ENCODE measurements at places on chromosomes 13 and 19.
A peak's percentile ranks its signal among the peaks of the same experiment; 100 is the strongest.

DNA sequence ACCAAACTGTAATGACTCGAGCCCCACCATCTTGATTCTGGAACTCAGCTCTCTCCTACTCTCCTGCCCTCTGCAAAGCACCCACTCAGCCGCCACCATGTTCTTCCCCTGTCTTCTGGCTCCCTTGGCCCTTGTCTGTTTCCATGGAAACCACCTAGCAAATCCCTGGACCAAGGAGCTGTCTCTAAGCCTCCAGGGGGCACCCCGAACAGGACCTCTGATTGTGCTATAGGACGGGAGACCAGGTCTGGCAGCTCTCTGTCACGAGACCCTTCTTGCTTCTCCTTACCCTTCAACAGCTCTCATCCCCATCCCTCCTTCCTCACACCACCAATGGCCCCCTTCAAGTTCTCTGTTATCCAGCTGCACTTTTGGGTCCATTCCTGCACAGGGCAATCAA lies 277.7 kb upstream of the ZNF507 start:
- no peak for DNase-seq
- no peak overlapping the region for H3K27ac ChIP-seq
- H3K4me1 ChIP-seq, result no peaks in the 10 kb centered on the region
- no peaks in the 10 kb centered on the region for H3K27me3 ChIP-seq
- H3K36me3 ChIP-seq, result no peaks in the 10 kb centered on the region
- H3K4me3 ChIP-seq, result no peak overlapping the region

GRCh38 chr13:49571299-49572240 lies 13.8 kb downstream of the RCBTB1 start:
- no peak overlapping the region for H3K27ac ChIP-seq
- H3K4me3 ChIP-seq, result no peak overlapping the region
- DNase-seq, result no peak
- H3K4me1 ChIP-seq, result peaks cover 16% of the 10 kb centered on the region
- H3K27me3 ChIP-seq, result no peaks in the 10 kb centered on the region

GRCh38 chr13:26254583-26255111 lies 718 bp downstream of the CDK8 start:
- H3K4me3 ChIP-seq, result peak overlapping the region; percentile 85
- peaks cover 36% of the 10 kb centered on the region for H3K4me1 ChIP-seq
- no peaks in the 10 kb centered on the region for H3K36me3 ChIP-seq

GRCh38 chr13:96119921-96120320 lies 30.0 kb downstream of the HS6ST3 start:
- H3K36me3 ChIP-seq, result no peaks in the 10 kb centered on the region
- no peak overlapping the region for H3K27ac ChIP-seq
- no peak for DNase-seq
- H3K27me3 ChIP-seq, result no peaks in the 10 kb centered on the region
- no peaks in the 10 kb centered on the region for H3K4me1 ChIP-seq

DNA sequence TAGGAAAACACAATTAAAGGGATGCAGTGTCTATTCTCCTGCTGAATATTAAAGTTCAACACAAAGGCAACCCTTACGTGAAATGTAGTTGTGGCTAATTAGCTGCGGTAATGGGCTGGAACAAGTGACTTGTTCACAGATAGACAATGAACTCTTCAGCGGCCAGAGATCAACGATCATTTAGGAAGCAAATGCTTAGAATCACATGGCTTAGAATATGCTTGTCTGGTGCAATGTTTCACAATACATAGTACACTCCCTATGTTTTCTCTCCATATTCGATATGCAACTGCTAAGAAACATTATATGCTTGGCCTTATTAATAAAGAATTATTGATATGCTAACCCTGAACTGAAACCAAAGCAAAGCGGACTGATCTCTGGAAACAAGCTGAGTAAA lies 25.7 kb upstream of the MTUS2 start:
- no peaks in the 10 kb centered on the region for H3K4me1 ChIP-seq
- no peaks in the 10 kb centered on the region for H3K27me3 ChIP-seq
- H3K4me3 ChIP-seq, result no peak overlapping the region
- no peaks in the 10 kb centered on the region for H3K36me3 ChIP-seq
- no peak overlapping the region for H3K27ac ChIP-seq

- H3K4me1 ChIP-seq, result no peaks in the 10 kb centered on the region
- peak; percentile 55 for DNase-seq
- no peaks in the 10 kb centered on the region for H3K27me3 ChIP-seq
Measured at GRCh38 chr13:68927387-68928026, 1180.1 kb upstream of the ATXN8OS start.

DNA sequence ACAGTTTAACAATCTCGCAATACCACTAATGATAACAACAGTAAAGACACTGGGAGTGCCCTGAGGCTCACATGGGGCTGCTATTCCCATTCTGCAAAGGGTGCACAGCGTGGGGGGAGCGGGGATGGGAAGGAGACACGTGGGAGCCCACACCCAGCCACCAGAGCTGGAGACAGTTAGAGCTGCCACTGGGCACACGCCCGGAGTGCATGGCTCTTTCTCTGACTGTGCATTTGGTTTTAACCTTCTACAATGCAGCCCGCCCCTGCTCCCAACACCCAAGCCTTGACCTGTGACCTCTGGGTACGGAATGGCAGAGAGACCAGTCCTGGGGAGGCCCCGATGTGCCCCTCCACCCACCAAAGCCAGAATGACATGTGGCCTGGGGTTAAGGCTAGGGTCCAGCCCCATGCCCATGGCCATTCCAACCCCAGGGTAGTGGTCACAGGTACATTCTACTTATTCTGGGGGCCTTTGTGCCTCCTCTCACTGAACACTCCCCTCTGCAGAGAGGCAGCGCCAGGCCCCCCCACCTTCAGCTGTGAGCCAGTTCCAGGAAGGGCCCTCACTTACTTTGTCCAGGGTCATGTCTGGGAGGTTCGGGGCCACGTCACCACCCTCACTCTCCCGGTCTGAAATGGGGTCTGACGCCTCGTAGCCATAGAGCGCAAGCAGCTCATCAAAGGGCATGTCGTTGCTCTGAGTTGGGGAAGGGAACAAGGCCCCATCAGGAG lies 17.1 kb downstream of the MIER2 start:
- H3K27ac ChIP-seq, result no peak overlapping the region
- DNase-seq, result no peak
- no peak overlapping the region for H3K4me3 ChIP-seq
- H3K27me3 ChIP-seq, result no peaks in the 10 kb centered on the region
- H3K4me1 ChIP-seq, result no peaks in the 10 kb centered on the region

DNA sequence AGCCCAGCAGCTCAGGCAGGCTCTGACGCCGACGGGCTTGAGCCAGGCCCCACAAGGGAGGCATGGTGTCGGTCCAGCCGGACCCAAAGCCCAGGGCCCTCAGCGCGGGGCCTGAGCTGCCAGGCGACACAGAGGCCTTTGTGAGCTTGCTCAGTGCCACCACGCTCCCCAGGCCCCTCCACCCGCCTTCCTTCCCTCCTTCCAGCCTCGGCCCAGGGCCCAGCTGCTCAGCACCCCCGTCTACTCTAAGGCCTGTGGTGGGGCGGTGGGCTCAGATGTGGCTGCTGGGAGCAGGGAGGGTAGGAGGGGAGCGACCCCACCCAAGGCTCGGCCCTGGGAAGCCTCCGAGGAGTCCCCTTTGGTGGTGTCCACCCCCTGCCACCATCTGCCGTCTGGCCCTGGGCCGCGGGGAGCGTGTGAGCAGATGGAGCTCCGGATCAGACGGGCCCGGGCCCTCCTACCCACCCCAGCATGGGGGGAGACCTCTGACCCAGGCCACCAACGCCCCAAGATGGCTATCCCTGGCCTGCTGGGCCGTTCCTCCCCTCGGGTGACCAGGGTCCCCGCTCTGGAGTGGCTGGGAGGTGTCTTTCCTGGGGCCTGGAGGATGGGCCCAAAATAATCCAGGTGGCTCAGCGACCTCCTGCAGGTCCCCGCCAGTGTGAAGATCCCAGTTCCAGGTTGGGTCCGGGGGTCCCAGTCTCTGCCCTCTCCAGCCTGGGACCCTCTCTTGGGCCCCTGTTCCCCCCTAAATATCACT lies 7.8 kb downstream of the ZBTB7A start:
- peaks cover 76% of the 10 kb centered on the region for H3K4me1 ChIP-seq
- DNase-seq, result peak; percentile 63
- H3K27me3 ChIP-seq, result no peaks in the 10 kb centered on the region
- H3K36me3 ChIP-seq, result peaks cover 36% of the 10 kb centered on the region
- H3K27ac ChIP-seq, result peak overlapping the region; percentile 95

GRCh38 chr13:100305398-100305797 lies 216.5 kb downstream of the PCCA start:
- no peak overlapping the region for H3K27ac ChIP-seq
- peaks cover 26% of the 10 kb centered on the region for H3K36me3 ChIP-seq
- H3K4me3 ChIP-seq, result no peak overlapping the region
- no peaks in the 10 kb centered on the region for H3K4me1 ChIP-seq
- DNase-seq, result no peak

- H3K36me3 ChIP-seq, result peaks cover 42% of the 10 kb centered on the region
- no peak overlapping the region for H3K27ac ChIP-seq
- H3K4me3 ChIP-seq, result peak overlapping the region; percentile 72
- peaks cover 21% of the 10 kb centered on the region for H3K4me1 ChIP-seq
- H3K27me3 ChIP-seq, result no peaks in the 10 kb centered on the region
Measured at GRCh38 chr13:114235697-114236096, 1.0 kb downstream of the CDC16 start.

GRCh38 chr19:45104658-45105349 lies 11.8 kb downstream of the PPP1R37 start:
- no peaks in the 10 kb centered on the region for H3K36me3 ChIP-seq
- H3K27me3 ChIP-seq, result no peaks in the 10 kb centered on the region
- H3K27ac ChIP-seq, result peak overlapping the region; percentile 90
- no peak overlapping the region for H3K4me3 ChIP-seq

DNA sequence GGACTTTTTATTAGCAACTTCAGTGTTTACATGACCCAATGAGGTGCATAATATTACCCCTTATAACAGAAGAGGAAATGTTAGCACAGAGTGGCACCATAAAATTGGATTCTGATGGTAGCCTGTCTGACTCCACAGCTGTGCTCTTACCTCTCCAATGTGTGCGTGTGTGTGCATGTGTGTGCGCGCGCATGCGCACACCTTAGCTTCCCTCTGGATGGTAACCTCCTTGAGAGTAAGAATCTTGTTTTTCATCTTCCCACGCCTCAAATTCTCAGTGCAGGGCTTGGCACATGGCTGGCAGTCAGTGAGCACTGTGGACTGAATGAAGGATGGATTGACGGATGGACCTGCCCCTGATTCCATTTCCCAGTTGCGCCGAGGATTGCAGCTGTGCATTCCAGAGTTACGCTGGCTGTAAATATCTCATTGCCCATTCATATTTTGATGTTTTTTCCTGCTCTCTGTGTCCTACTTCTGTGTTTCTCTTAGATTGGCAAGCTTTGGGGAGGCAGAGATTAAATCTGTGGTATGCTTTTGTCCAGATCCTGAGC lies 99.2 kb upstream of the WASF3 start:
- H3K27ac ChIP-seq, result no peak overlapping the region
- no peaks in the 10 kb centered on the region for H3K27me3 ChIP-seq
- no peak overlapping the region for H3K4me3 ChIP-seq

GRCh38 chr19:1980091-1980808 lies 35.3 kb downstream of the BTBD2 start:
- no peaks in the 10 kb centered on the region for H3K27me3 ChIP-seq
- no peak overlapping the region for H3K4me3 ChIP-seq
- DNase-seq, result peak; percentile 62
- H3K4me1 ChIP-seq, result no peaks in the 10 kb centered on the region

GRCh38 chr13:29799041-29799440 lies 51.4 kb downstream of the UBL3 start:
- no peak for DNase-seq
- peaks cover 14% of the 10 kb centered on the region for H3K4me1 ChIP-seq
- H3K4me3 ChIP-seq, result no peak overlapping the region
- H3K36me3 ChIP-seq, result no peaks in the 10 kb centered on the region

DNA sequence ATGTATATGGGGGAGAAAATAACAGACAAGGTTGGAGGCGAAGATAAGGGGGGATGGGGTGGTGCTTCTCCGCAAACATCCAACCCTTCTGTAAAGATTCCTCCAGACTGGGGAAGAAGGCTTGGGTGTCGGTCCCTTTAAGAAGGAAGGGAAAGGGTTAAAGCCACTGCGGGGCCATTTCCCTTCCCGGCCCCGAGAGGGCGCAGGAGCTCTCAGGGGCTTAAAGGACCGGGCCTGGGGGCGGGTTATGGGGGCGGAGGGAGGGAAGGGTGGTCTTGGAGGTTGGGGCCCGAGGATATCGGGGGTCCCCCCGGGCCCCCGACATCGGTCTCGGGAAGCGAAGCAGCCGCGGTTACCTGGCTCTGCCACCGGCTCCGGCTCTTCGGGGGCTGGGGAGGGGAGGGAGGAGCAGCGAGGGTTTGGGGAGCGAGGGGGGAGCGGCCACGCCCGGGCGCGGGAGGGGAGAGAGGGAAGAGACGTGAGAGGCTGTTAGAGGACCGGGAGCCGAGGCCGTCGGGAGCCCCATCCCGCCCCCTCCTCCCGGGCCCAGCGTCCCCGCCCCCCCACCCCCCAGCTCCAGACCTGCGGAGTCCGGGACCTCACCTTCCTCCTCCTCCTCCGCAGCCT lies 2.8 kb downstream of the TNNT1 start:
- H3K4me1 ChIP-seq, result peaks cover 21% of the 10 kb centered on the region
- H3K27me3 ChIP-seq, result peaks cover 100% of the 10 kb centered on the region
- no peaks in the 10 kb centered on the region for H3K36me3 ChIP-seq
- no peak overlapping the region for H3K4me3 ChIP-seq

DNA sequence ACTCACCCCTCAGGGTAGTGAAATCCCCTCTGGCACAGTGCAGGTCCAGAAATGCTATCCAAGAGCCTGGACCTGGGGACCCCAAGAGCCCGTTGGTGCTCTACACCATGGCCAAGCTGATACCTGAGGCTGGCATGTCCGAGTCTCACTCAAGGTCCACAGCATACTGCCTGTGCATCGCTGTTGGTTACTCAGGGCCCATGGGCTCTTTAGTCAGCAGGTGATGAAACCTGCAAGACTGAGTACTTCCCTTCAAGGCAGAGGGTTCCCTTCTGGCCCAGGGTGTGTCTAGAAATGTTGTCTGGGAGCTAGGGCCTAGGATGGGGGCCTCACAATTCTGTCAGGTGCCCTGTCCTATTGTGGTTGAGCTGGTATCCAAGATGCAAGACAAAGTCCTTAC lies 19.6 kb upstream of the KBTBD7 start:
- no peak for DNase-seq
- H3K4me1 ChIP-seq, result no peaks in the 10 kb centered on the region
- no peaks in the 10 kb centered on the region for H3K27me3 ChIP-seq
- no peak overlapping the region for H3K27ac ChIP-seq
- H3K4me3 ChIP-seq, result no peak overlapping the region

GRCh38 chr19:58170860-58171259 lies 12.0 kb upstream of the ZNF274 start:
- no peak overlapping the region for H3K27ac ChIP-seq
- DNase-seq, result no peak
- no peaks in the 10 kb centered on the region for H3K4me1 ChIP-seq
- no peaks in the 10 kb centered on the region for H3K36me3 ChIP-seq
- H3K27me3 ChIP-seq, result no peaks in the 10 kb centered on the region
- no peak overlapping the region for H3K4me3 ChIP-seq

DNA sequence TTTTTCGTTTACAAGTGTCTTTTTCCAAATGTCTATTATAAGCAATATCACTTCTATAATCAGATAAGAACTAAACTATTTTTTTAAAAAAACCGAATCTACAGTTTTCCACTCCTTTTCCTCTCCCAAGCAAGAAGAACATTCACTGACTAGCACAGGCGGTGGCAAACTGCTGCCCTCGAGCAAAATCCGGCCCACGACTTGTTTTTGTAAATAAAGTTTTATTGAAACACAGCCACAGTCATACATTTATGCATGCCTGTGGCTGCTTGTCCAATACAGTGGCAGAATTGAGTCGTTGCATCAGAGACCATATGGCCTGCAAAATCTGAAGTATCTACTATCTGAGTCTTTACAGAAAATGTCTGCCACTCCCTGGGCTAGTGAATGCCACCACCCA lies 27.4 kb downstream of the INSR start:
- no peak overlapping the region for H3K27ac ChIP-seq
- H3K4me3 ChIP-seq, result no peak overlapping the region
- H3K36me3 ChIP-seq, result peaks cover 14% of the 10 kb centered on the region
- DNase-seq, result no peak
- H3K27me3 ChIP-seq, result no peaks in the 10 kb centered on the region
